ENCODE measurements at places on chromosomes 5 and 9.
A peak's percentile ranks its signal among the peaks of the same experiment; 100 is the strongest.

DNA sequence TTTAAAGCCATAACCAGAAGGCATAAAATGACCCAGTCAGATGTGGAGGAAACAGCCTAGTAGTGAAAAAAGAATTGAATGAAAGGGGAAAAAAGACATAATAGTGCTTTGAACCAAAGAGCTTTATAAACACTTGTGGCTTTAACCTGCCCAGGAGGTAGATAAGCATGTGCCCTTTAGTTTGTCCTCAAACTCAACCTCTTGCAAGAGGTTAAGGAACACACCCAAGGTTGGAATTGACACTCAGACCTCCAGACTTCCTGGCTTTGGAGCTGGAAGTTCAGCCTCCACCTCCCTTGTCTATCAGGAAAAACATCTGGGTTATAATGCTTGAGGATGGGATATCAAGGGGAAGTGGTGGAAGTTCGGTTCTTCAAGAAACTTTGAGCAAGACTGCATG is 16.3 kb downstream of the NDUFA8 start:
- DNase-seq: no peak

- DNase-seq: no peak
These were observed 1203.2 kb downstream of the CDH12 start for GRCh38 chr5:21649969-21650368.

- DNase-seq: no peak
These were observed 212.5 kb downstream of the MAST4 start for GRCh38 chr5:66808663-66809062.

DNA sequence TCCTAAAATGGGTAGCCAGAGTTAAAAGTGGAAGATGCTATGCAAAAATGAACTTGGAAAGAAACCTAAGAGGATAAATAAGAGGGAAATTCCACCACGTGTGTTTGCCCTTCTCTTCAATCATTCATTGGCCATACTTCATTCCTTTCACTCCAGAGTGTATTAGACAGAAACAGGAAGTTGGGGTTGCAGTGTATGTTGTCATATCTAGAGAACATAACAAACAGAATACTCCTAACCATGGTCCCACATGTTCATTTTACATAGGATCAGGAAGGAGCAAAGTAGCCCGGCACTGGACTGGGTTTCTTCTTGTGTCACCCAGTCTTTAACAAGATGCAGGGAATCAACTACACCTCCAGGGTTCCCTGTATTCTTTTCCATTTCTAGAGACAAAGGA is 7.6 kb upstream of the GPBP1 start:
- DNase-seq: no peak

DNA sequence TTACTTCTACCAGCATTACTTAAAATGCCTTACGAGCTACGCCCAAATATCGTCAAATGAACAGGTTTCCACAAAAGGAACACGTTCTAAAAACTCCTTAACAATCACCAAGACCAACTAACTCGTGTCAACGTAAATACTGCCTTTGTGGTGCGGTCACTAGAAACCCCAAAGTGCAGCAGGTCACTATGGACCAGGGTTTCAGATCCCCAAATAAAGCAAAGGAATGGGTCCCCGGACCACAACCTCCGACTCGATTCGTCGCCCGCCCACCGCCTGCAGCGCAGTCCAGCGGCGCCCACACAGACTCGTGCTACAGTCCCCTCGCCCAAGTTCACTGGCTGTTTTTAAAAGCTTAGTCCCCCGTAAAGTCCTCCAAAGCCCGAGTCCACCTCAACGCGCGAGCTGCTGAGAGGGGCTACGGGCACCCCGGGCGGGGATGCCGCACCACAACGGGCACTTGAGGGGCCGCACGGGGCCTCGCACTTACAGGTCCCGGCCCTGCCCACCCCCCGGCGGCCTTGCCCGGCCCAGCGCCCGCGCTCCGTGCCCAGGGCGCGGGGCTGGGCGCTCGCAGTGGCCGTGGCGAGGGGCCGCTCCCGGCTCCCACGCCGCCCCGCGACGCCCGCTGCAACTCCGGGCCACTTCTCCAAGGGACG is 1.1 kb downstream of the NFIB start:
- peak; percentile 61 for DNase-seq

GRCh38 chr5:127296321-127296720 is 5.7 kb downstream of the MEGF10 start:
- no peak for DNase-seq

DNA sequence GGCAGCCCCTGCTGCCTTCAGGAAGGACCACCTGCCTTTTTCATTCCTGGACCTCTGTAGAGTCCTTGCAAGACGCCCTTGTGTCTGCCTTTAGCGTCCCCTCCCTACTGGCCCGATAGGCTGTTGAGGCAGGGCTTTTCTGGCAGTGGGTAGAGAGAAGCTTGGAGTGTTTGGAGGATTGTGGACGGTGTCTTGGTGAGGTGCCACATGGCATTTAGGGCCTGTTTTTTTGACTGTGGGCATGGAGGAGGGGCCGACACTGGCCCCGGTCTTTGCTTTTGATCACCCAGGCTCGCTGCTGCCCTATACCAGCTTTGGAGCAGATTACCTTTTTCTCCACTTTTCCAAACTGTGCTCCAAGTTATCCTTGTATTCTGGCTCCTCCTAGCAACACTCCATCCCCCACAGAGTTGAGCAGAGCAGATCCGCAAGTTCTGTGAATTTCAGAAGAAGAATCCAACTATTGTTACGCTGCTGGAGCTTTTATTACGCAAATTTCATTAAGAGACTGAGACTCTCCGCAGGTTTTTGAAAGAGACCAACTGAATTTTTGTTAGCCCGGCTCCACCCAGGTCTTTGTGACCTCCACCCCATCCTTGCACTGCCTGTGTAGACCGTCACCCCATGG is 34.8 kb upstream of the PRDM12 start:
- DNase-seq: peak; percentile 79

GRCh38 chr5:133927300-133928180 is 40.9 kb downstream of the C5orf15 start:
- DNase-seq: no peak

DNA sequence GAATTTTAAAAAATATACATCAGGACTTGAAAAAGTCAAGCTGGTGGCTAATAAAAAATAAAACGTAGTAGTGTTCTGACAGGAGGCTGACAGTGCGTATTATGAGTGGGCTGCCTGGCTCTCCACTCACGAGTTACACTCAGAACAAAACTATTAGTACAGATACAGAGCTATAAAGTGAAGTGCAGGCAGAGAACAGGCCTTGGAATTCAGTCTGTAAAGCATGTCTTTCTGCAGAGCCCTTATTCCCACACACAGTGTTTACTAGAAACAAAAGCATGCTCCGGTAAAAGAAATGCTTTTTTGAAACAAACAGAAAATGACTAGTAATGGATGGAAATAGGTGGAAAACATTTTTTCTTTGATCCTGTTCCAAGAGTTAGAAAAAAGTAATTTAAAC is 334.7 kb downstream of the DIRAS2 start:
- DNase-seq: no peak

DNA sequence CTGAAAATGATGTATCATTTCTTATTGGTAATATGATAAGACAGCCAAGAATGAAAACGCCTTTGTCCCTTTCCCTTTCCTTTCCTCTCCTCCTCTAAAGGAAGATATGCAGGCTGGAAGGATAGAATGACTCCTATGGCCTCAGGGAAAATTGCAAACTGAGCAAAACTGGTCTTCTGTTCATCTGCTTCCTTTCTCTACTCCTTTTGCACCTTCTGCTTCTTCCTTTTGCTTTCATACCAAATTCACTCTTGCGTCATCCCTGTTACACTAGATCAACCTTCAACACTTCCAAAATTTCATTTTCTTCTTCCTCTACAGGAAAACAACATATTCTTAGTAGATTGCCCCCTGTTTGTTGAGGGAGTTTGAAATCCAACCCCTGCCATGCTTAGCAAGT is 234.1 kb downstream of the ADAMTS6 start:
- peak; percentile 21 for DNase-seq

GRCh38 chr9:7313389-7313788 is 486.2 kb downstream of the DMAC1 start:
- DNase-seq: no peak

- no peak for DNase-seq
These were observed 126.5 kb upstream of the GDNF start for GRCh38 chr5:37966291-37966690.

DNA sequence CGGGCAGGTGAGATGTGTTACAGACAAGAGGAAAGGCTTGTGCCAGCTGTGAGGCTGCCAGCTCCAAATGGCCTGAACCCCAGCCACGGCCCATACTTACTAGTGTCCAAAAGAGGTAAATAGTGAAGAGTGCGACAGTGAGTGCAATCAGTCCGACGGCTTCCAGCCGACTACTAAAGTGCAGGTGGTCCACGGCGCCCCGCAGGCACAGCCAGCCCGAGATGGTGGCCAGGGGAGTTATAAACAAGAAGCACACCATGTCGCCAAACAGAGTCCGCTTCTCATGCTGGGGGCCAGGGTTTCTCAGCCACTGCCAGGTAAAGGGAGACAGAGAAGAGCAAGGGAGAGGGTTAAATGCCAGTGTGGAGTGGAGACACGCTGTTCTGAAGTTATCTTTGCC is 101.1 kb downstream of the LMNB1 start:
- no peak for DNase-seq

DNA sequence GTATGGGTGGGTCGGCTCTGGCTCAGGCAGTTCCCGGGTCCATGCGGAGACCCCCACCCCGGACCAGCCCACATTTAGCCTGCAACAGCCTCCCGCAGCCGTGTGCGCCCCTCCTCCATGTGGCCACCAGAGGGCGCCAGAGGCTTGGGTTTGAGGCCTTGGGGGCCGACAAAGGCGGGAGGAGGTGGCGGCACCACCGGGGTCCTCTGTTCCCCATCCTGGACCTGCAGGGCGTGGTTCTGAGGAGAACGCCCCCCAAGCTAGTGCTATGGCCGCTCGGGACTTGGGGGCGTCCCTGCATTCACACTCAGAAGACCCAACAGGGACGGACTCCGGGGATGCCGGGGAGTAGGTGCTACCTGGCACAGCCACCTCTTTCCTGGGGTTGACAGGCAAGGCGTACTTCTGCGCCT is 16.5 kb downstream of the ASS1 start:
- peak; percentile 82 for DNase-seq

GRCh38 chr5:56264417-56265025 is 31.4 kb upstream of the ANKRD55 start:
- peak; percentile 85 for DNase-seq

DNA sequence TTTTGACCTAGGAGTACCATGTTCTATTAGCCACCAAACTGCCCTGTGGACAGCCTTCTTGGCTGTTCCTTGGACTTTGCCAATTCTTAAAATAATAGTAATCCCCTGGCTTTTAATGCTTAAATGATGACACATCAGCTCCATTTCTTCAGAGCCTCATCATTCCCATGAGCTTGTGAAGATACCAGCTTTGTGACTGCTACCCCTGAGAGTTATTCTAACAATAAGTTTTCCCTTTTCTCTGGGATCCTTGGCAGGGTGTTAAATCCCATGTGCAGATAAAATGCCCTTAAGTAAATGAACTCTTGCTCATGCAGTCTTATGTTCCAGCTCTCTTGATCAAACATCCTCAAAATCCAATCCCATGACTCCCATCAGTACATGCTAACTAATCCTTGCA is 415.3 kb downstream of the CETN3 start:
- DNase-seq: no peak

DNA sequence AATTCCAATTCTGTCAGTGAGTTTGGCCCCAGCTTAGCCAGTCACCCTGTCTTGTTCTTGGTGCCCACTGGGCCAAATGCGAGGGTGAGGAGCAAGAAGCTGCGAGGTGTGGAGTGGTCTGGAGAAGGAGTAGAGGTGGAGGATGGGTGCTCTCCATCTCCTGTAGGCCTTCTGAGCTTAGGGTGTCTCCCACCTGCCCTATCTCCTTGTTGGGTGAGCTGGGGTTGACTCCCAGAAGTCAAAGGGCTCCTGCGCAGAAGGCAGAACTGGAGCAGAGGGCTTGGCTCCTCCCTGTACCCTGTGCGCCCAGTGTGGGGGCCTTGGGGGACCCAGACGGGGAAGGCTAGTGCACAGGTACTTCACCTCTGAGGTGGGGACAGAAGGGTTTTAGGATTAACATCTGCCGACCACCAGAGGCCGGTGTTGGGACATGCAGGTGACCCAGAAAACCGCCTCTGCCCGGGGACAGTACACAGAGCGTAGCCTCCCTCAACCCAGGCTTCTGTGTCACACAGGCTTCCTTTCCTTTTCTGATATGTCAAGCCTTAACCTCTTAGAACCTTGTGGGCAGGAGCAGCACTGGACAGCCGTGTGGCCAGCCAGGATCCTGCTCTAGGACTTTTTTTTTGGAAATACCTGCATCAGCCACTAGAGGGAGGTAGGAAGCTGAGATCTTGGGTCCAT is 16.9 kb downstream of the IL5 start:
- peak; percentile 90 for DNase-seq

GRCh38 chr5:139413963-139414362 is 10.1 kb upstream of the SPATA24 start:
- no peak for DNase-seq

DNA sequence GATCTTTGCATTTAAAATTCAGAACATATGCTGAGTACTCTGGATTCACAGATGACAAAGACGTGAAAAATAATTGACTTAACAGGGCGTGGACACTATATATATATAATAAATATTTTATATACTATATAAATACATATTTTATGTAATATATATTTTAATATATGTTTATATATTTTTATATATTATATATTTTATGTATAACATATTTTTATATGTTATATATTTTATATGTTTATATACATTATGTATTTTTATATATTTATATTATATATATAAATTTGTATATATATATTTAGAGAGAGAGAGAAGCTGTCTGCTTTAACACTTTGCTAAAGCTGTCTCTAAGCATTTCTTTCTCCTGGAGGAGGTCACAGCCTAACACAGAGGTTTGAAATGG is 113.1 kb downstream of the INIP start:
- DNase-seq: no peak

GRCh38 chr5:133797167-133797566 is 171.3 kb downstream of the C5orf15 start:
- DNase-seq: no peak

- DNase-seq: peak; percentile 91
These were observed 39.6 kb upstream of the IDNK start for GRCh38 chr9:83583151-83584014.

DNA sequence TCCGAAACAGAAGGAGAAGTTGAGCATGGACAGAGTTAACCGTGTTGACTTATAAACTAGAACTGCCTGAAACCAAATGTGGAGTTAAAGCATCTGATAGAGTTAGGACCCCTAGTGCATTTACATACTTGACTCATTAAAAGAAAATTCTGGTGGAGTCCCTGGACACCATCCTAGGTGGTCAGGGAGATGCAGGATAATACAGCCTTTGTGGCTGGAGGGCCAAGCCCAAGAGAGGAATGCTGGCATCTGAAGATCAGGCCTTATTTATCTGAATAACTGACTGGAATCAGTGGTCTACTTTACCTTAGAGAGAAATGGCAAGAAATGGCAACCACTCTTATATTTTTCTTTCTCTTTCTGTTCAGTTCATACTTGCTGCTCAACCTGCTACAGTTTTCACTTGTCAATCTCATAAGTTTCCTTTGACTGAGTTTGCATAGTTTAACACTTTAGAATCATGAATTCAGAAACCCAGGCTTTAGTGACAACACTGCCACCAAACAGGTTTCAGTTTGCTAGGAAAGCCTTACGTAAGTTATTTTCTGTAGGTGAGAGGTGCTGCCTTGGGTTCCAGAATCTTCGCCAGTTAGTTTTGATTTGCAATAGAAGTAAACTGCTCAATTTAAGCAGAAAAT is 10.2 kb downstream of the CMYA5 start:
- DNase-seq: no peak

GRCh38 chr9:112278152-112278551 is 55.3 kb downstream of the PTBP3 start:
- no peak for DNase-seq

- DNase-seq: peak; percentile 83
These were observed 48.1 kb upstream of the RIOK2 start for GRCh38 chr5:97231025-97231636.

Measured in GM23338 (cell line).